Left lung (tissue), 14 donors: ENCODE measurements at places on chromosomes 16 and 17. TPM values are rescaled to one million over a fixed set of nuclear protein-coding genes. Genes with fewer than 3 reads are reported as not detected.

GRCh38 chr16:66236301-66236700 is 130.2 kb upstream of the CDH5 start:
- no peak for DNase-seq

DNA sequence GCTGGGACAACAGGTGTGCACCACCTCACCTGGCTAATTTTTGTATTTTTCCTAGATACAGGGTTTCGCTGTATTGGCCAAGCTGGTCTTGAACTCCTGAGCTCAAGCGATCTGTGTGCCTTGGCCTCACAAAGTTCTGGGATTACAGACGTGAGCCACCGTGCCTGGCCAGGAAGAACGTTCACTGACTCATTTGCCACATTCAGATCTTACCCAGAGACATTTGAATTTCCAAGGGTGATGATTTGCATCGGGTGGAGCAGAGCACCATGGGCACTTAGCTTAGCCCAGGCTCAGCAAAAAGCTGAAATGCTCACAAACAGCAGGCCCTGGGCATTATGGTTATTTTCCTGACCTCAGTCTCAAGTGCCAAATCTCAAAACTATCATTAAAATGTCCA is 14.5 kb upstream of the ADORA2B start:
- no peak for DNase-seq

GRCh38 chr17:60065136-60065535 is 13.6 kb downstream of the HEATR6 start:
- no peak for DNase-seq

PRR29 gene
- polyA plus RNA-seq, result 9.6 TPM
